Tibial artery (tissue), 4 donors: ENCODE measurements at places on chromosomes 4 and X.

DNA sequence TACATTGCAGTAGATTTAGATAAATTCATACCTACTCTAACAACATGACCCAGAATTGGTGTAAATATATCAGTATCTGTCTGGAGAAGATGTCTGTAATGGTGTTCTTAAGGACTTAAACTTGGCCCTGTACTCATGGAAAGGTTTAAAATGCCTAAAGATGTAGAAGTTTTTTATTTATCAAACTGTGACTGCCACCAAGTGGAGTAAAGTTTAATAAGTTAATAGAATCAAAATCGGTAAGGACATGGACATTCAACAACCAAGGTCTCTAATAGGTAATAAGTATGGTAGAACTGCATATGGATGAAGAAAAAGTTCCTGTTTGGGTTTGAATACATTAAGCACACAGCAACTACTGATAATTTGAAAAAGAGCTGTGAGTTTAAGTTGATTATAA lies 474.0 kb upstream of the NDST3 start:
- no peak for DNase-seq

DNA sequence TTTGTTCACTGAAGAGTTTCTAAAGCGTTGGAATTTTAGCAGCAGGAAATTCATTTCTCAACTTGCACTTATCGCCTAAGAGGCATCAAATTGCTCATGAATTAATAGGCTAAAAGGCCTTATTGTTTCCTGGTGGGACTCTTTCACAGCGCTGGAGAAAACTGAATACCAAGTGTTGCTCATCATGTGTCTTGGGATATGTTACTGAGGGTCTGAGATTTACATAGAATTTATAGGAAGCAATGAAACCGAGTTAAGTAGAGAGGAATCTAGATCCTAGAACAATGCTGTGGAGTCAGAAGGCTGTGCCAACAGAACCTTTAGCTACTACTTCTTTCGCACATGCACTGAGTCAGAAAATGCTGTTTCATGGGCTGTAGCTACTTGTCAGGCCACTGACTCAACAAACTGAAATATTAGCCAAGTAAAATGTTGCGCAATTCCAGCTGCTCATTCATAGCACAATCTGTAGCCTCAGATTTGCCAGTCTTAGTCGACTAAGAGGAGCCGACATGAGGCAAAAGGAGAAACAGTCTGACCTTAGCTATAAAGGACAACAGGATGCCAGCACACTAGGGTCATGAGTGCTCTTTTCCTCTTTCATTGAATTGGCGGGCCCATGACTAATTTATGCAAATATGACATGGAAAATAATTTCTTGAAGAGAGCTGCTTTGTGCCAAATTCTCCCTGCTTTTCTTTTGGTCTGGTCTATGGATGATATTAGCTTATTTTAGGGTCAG lies 35.9 kb upstream of the CXCL8 start:
- peak; percentile 85 for DNase-seq

DNA sequence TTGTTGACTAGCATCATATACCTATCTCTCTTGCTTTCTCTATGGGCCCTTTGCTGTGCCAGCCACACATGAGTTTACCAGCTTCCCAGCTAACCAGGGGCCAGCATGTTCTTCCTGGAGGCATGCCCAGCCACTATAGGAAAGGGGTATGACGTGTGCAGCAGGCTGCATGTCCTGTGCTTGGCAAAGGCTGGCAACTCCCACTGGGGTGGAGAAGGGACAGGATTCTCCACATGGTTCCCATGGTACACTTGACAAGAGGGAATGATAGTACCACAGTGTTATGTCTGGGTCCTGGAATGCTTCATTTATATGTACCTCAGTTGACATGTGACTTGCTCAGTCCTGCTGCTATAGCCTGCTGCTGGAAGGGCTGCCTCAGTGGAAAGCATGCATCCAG lies 78.8 kb downstream of the TMEM164 start:
- peak; percentile 64 for DNase-seq

DNA sequence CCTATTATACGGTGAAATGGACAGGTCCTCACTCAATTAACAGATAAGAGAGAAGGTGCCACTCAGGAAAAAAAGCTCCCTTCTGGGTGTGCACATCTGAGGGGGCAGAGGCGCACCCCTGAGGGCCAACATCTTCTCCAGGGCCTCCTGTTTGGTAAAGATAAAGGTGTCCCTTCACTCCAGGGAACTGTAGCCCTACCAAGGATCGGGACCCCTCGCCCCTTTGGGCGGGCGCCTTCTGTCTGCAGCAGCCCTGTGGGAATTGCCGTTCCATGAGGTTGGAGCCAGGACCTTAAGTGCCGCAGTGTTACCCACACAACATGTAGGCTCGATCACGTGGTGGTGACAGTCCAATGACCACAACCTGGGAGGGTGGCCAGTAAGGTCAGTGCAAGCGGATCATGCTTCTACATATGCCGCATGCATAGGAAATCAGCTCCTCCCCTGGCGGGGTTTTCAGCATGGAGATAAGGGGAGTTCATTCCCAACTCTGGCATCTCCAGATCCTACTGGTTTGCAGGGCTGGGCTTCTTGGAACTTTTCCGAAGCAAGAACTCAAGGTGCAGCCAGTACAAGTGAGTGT lies 253.3 kb downstream of the EVC2 start:
- peak; percentile 33 for DNase-seq

GRCh38 chr4:125105561-125105960 lies 209.2 kb upstream of the FAT4 start:
- no peak for DNase-seq

GRCh38 chrX:139738581-139738980 lies 30.6 kb upstream of the MCF2 start:
- no peak for DNase-seq

- DNase-seq = peak; percentile 78
Measured at GRCh38 chrX:153969904-153970356, 1.7 kb downstream of the HCFC1 start.

DNA sequence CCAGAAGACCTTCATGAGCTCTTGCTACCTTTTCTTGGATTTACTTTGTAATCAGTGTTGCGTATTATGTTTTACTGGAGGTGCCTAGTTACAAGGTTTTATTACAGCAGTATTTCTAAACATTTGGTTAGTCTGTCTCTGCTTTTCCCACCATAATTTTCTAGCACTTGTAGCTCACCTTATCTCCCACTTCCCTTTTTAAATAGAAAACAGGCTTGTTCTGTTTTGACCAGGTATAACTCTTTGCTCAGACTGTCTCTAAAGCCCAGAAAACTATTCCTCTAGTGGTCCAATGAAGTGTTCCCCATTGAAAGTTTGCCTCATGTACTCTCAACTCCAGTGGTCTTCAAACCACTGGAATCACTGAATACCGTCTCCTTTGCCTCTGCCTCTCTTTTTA lies 43.9 kb downstream of the AFF1 start:
- DNase-seq = no peak

DNA sequence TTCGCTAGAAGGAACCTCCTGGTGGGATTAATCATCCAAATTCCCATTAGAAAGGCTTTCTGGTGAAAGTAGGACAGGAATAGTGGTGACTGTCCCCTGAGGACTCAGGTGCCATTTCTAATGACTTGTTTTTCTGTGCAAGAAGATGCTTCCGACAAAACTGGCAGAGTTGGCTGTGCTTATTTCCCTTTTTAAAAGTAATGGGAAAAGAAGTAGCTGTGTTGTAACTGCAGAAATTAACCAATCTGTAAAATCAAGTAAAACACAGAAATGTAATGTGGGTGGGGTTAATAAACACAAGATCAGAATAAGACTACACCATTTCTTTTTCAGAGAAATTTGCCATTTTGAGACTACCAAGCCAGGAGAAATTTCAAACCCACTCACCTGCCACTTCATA lies 55.0 kb upstream of the FAM9B start:
- DNase-seq = no peak

GRCh38 chrX:133726211-133726630 lies 259.2 kb downstream of the GPC3 start:
- no peak for DNase-seq

- no peak for DNase-seq
Measured at GRCh38 chr4:61478340-61478739, 278.2 kb downstream of the ADGRL3 start.

DNA sequence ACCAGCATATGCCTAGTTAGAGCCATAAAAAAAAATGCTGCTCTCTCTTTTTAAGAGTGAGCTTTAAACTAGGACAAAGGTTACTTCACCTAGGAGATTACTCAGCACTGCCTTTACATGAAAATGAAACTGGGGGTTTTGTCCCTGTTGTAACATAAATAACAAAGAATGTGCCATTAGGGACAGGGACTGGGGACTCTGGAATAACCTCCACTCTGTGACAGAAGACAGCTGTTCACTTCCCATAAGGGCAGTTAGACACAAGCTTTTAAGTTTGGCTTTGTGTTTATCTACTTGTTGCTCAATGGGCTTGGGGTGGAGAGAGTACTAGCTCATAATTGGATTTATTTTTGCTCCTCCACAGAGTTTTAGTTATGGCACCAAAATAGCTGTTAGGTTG lies 11.9 kb downstream of the ENPEP start:
- no peak for DNase-seq

- DNase-seq = no peak
Measured at GRCh38 chr4:85391589-85392410, 83.2 kb upstream of the ARHGAP24 start.

- no peak for DNase-seq
Measured at GRCh38 chrX:107102980-107103379, 15.6 kb downstream of the RBM41 start.

GRCh38 chr4:71239365-71239764 lies 99.5 kb upstream of the SLC4A4 start:
- no peak for DNase-seq

- DNase-seq = no peak
Measured at GRCh38 chr4:159735281-159736207, 632.7 kb downstream of the RAPGEF2 start.

DNA sequence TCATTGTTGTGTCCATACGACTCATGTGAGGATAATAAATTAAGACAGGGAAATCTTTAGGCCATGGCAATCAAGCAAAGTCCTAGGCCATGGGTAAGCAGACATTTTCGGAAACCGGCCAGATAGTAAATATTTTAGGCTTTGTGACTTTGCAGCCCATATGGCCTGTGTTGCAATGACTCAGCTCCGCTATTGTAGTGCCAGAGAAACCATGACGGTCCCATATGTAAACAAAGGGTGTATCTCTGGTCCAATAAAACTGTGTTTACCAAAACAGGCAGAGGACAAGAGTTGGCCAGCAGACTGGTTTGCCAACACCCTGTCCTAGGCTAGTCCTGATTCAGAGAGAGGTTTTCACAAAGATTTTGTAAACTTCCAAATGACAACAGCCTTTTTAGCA lies 5.0 kb downstream of the FAM114A1 start:
- DNase-seq = no peak

DNA sequence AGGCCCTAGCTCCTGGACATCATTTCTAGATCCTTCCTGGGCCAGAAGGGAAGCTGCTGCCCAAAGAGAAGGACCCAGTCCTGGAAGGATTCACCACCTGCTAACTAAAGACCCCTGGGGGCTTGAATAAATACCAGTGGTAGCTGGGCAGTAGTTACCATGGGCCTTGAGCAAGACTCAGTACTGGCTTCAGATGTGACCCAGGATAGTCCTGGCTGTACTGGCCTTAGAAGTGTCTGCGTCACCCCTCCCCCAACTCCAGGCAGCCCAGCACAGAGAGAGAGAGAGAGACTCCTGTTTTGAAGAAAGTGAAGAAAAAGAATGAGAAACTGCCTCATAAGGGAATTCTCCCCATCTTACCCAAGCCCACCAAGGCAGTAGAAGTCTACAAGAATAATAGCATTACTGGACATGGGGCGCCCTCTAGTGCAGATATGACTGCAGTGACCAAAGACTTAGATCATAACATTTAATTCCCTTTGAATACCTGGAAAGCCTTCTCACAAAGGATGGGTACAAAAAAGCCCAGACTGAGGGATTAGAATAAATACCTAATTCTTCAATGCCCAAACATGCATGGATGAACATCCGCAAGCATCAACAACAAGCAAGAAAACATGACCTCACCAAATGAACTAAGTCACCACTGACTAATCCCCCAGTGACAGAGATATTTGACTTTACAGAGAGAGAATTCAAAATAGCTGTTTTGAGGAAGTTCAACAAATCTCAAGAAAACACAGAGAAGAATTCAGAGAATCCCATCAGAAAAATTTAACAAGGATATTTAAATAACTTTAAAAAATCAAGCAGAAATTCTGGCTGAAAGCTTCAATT lies 171.8 kb downstream of the HNRNPD start:
- no peak for DNase-seq

GRCh38 chr4:8897251-8898167 lies 25.9 kb upstream of the HMX1 start:
- no peak for DNase-seq

- no peak for DNase-seq
Measured at GRCh38 chr4:63919636-63920365, 489.4 kb downstream of the TECRL start.

DNA sequence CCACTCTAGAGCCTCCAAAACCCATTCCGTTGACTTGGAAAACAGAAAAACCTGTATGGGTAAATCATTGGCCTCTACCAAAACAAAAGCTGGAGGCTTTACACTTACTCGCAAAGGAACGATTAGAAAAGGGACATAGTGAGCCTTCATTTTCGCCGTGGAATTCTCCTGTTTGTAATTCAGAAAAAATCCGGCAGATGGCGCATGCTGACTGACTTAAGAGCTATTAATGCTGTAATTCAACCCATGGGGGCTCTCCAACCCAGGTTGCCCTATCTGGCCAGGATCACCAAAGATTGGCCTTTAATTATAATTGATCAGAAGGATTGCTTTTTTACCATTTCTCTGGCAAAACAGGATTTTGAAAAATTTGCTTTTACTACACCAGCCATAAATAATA lies 60.8 kb downstream of the ZNF732 start:
- DNase-seq = peak; percentile 55

DNA sequence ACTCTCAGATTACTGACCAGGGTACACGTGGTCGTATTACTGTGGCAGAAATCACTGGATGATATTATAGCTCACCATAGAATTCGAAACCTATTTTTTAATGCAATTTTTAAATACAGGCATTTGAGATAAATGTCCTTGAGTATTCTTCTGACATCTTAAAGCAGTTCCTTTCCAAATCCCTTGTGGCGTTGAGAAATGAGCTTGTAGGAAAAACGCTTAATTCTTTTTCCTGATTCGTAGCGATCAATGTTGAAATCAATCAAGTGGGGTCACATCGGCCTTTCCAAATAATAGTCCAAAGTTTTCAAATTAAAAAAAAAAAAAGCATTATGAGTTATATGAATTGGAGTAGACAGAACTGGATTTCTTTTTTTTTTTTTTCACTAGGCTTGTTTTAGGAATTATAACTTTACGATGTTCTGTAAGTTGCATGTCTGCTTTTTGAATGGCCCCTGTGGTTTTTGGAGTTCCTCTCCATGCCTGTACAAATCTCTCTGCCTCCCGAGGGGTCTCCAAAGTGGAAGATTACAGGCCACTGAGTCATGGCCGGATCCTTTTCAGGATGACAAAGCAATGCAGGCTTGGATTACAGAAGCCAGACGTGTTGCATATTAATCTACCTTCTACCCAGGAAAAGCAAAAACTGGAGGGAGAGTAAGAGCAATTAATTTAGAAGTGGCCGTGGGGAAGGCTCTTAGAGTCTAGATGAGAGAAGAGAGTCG lies 226.1 kb downstream of the SHOX start:
- no peak for DNase-seq
